Activated B cell treated with CpG ODN at 0.5 μM for 24 hours (primary cell): ENCODE measurements at places on chromosomes 3 and 15.

- DNase-seq = no peak
These were observed 619 bp downstream of the TTBK2 start for GRCh38 chr15:42919799-42920518.

- no peak for DNase-seq
These were observed 39.9 kb upstream of the MB21D2 start for GRCh38 chr3:192957441-192958021.

DNA sequence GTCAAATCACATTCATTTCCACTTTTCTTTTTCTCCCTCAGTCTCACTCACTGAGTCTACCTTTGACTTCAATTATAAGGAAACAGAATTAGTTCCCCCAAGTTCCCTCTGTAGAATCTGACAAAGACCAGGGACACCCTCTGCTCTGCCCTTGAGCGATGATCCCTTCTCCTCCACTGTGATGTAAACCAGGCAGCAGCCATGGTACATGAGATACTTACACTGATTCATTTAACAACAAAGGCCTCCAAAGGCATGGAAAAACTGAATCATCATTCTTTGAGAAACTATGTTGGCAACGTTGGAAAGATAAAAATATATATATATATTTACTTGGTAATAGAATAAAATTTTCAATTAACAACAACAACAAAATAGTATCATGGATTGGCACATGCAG lies 84.1 kb downstream of the P3H2 start:
- no peak for DNase-seq

GRCh38 chr3:147410526-147411237 lies 1.5 kb downstream of the ZIC1 start:
- DNase-seq = no peak

GRCh38 chr3:15014606-15015328 lies 50.3 kb downstream of the MRPS25 start:
- no peak for DNase-seq

DNA sequence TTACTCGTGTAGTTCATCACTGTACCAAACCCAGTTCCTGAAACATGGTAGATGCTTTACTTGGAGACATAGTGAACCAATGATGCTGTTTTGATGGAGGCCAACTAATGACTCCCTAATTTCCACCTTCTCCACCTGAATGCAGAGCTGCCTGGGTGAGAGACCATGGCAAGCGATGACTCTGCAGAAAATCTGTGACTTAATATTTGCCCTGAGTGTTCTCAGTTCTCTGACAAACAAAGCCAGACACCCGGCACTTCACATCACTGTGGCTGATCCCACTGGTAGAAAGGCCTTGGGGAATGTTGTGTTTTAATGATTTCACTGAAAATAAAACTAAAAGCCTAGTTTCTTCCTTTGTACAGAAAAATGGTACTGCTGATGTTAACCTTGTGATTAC lies 39.5 kb upstream of the UBE3A start:
- DNase-seq = no peak

DNA sequence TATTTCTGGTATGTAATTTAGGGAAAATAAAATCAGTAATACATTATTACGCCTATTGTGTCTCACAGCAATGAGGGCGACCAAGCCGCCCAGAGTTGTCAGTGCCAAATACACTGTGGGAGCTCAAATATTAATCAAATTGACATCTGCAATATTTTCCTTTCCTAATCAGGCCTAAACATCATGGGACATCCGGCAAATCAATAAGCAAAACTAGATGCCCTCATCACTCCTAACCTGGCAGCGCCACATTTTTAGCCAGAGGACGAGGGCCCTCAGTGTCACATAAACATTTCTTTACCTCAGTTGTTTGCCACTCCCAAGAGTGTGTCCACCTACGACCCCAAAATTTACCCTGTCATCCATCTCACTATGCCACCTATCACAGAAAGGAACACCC lies 64.1 kb downstream of the WDR72 start:
- no peak for DNase-seq

- no peak for DNase-seq
These were observed 267.8 kb downstream of the RAP2B start for GRCh38 chr3:153429821-153430220.

DNA sequence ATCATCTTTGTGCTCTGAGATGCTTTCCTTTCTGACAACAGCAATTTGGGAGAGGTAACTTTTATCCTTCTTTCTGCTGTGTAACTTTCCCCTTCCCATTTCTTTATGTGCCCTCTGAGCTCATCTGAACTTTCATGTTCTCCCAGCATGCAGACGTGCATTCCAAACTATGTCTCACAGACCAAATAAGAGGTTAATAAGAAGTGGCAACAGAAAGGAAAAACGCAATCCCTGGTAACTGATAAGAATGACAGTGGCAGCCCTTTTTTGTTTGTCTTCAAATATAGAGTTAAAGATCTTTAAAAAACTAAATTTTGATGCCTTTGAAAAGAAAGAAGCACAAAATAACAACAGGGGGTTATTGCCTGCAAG lies 533.4 kb downstream of the FOXP1 start:
- no peak for DNase-seq

DNA sequence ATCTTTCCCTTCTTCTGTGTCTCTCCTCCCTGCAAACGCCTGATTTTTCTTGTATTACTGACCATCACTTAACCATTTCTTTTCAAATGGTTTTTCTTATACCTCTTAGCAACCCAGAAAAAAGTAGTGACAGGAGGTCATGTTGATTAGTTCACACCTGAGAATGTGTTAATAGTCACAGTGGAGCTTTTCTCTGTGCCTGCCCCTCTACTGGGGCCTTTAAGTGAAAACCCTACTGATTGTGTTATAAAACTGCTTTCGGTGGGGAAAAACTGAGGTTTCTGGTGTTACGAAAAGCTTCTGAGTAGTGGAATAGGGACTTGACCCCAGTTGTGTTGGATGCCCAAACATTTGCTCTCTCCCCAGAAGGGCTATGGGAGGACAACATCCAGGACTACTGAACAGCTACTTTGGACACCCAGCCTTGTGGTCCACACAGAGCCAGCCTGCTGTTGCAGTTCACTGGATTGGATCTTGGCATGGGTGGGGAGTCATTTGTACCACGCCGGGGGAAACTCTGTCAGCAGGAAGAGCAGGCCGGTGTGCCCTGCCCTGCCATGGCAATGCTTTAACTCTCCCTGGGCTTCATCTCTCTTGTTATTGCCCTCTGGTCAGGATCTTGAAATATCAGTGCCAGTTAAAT lies 10.3 kb downstream of the GPR87 start:
- DNase-seq = no peak

DNA sequence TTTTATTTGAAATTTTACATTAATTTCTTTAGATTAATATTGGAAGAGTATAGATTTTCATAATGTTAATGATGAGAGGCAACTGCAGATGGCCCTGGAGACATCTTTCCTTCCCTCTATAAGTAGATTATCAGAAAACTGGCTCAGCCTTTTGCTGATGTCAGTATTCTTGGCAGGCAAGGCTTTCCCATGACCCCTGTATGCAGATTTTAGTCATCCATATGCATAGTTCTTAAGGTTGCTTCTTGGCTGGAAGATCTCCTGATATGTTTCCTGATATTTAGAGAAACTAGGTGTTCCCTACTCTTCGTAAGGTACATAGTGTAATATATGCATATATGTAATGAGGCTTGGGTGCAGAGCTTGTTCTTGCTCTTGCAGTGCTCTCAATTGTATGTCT lies 911.4 kb downstream of the EPHA3 start:
- DNase-seq = no peak

- no peak for DNase-seq
These were observed 171.2 kb downstream of the KCNMB2 start for GRCh38 chr3:178707311-178708031.

- DNase-seq = no peak
These were observed 18.3 kb downstream of the CLSTN2 start for GRCh38 chr3:139953131-139953910.

- no peak for DNase-seq
These were observed 6.3 kb upstream of the RTP4 start for GRCh38 chr3:187361835-187362234.

GRCh38 chr15:35173444-35174118 lies 88.5 kb upstream of the NANOGP8 start:
- no peak for DNase-seq

DNA sequence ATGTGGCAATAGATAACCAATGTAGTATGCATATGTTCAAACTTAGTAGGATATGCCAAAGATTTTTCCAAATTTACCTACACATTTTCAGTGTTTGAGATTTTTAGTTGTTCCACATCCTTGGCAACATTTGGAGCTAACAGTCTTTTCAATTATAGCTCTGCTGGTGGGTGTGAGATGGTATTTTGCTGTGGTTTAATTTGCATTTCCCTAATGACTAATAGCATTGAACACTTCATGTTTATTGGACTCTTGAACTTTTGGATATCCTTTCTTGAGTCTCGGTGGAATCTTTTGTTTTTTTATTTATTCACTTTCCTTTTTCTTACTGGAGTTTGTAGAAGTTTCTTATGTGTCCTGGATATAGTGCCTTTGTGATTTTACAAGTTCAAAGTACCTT lies 11.0 kb upstream of the ILDR1 start:
- DNase-seq = no peak

- DNase-seq = no peak
These were observed 1.3 kb downstream of the FEM1B start for GRCh38 chr15:68278595-68279405.

GRCh38 chr15:39132954-39133600 lies 447.8 kb upstream of the THBS1 start:
- DNase-seq = no peak
